DMS53 (cell line): ENCODE measurements at places on chromosomes 5 and 9.
A peak's percentile ranks its signal among the peaks of the same experiment; 100 is the strongest.

GRCh38 chr9:27059907-27060306 is 49.1 kb upstream of the TEK start:
- no peak for DNase-seq

DNA sequence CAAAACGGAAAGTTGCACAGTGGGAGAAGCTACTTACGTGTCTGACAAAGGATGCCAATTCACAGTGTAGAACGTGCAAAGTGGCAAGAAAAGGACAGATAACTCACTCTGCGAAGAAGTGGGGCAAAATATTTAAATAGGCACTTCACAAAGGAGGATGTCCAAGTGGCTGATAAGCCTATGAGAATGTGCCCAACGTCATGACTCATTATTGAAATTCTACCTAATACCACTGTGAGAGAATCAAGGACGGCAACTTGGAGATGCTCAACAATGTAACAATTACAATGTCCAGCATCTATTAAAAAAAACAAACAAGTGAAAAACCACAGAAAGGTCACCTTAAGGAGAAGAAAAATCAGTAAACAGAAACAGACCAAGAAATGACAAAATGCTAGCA is 59.0 kb downstream of the NACC2 start:
- peak; percentile 89 for DNase-seq

- no peak for DNase-seq
Observed at GRCh38 chr5:57983426-57983825, 476.5 kb downstream of the PLK2 start.

- peak; percentile 51 for DNase-seq
Observed at GRCh38 chr9:90053027-90053426, 448.2 kb downstream of the GADD45G start.

- no peak for DNase-seq
Observed at GRCh38 chr9:112332674-112332976, 794 bp downstream of the PTBP3 start.

DNA sequence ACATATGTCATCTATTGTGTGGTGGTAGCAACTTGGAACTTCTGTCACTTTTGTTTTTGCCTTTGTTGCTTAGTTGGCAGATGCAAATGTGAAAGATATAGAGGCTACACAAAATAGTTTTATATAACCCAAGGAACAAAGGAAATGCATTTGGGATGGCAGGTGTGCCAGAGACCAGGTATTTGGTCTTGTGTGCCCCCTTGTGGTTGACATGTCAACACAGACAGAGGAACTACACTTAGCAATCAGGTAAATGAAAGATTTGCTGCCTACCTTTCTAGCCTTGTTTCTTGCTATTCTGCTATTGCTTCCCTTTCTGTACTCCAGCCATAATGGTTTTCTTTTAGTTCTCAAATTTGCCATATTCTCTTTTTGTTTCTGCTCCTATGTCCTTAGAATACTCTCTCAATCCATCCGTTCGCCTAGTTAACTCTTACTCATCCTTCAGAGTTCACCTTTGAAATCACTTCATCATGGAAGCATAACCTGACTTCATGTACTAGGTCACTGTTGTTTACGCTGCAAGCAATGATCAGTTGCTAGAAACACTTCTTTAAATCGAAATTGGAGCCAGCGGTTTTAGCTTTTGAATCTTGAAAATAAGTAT is 119.5 kb downstream of the TRPM3 start:
- peak; percentile 75 for DNase-seq

DNA sequence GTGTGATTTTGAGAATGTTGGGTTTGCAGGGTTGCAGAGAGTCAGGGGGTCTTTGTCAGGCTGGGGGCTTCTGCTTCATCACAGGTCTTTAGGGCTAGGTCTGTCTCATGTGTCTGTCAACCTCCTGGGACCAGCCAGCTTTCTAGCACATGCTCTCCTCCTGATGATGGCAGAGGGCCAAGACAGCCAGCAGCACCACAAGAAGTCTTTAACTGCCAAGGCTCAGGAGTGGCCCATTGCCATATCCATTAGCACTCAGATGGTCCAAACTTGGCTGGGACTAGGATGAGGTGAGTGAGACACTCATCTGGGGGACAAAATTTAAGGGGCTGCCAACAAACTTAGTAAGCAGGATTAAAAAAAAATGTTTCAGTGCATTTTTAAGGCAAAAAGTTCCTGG is 384.2 kb upstream of the CDH10 start:
- DNase-seq = peak; percentile 31

- DNase-seq = peak; percentile 38
Observed at GRCh38 chr5:127650649-127651048, 1.8 kb downstream of the CTXN3 start.

DNA sequence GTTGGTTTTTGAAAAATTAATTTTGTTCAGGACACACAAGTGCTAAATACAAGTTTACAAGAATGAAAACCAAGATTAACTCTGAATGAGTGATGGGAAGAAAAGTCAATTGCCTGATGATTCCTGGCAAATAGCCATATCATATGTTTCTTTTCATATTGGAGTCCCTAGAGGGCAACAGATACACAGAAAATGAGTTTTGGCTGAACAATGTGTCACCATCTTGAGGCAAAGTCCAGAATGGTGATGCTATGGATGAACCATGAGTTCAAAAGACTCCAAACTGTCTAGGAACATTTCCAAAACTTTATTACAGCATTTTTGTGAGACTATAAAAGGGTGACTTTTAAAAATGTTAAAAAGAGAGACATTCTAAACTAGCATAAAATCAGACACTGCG is 382.9 kb downstream of the TMEM161B start:
- peak; percentile 37 for DNase-seq

DNA sequence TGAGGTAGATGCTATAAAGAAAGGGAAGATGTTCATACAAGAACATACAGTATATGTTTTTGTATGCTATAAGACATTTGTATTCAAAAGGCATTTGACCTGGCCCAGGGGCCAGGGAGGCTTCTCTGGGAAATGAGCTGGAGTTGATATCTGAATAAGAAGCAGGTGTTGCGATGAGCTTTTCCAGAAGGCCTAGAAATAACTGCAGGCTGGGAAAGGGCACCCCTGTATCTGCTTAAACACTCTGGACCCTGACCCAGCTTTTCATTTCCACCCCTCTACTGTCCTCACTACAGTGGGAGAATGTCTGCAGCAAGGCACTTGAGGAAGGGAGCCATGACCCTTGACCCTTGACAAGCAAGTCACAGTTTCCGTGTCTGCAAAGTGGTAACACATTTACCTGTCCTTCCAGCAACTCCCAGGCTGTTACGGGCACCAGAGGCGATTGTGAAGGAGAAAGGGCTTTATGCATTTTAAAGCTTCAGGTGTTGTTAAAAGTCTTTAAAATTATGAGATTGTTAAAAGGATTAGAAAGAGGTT is 88.2 kb upstream of the PANK3 start:
- no peak for DNase-seq

DNA sequence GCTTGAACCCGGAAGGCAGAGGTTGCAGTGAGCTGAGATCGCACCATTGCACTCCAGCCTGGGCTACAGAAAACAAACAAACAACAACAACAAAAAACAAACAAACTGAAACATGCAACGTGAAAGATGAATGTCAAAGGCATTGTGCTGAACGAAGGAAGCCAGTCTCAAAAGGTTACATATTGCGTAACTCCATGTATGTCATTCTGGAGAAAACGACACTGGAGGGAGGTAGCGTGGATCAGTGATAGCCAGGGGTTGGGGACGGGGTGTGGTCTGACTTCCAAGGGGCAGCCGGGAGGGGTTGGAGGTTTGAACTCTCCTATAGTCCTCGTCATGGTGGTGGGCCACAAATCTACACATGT is 12.1 kb upstream of the WDR5 start:
- DNase-seq = no peak

GRCh38 chr5:76367623-76368371 is 35.3 kb upstream of the IQGAP2 start:
- DNase-seq = peak; percentile 37

GRCh38 chr9:111320631-111321030 is 9.4 kb downstream of the OR2K2 start:
- DNase-seq = no peak
